NCI-H1436 treated with DMSO at 0.1 percent for 48 hours (cell line): ENCODE measurements at places on chromosomes 11 and 22.
A peak's percentile ranks its signal among the peaks of the same experiment; 100 is the strongest.

DNA sequence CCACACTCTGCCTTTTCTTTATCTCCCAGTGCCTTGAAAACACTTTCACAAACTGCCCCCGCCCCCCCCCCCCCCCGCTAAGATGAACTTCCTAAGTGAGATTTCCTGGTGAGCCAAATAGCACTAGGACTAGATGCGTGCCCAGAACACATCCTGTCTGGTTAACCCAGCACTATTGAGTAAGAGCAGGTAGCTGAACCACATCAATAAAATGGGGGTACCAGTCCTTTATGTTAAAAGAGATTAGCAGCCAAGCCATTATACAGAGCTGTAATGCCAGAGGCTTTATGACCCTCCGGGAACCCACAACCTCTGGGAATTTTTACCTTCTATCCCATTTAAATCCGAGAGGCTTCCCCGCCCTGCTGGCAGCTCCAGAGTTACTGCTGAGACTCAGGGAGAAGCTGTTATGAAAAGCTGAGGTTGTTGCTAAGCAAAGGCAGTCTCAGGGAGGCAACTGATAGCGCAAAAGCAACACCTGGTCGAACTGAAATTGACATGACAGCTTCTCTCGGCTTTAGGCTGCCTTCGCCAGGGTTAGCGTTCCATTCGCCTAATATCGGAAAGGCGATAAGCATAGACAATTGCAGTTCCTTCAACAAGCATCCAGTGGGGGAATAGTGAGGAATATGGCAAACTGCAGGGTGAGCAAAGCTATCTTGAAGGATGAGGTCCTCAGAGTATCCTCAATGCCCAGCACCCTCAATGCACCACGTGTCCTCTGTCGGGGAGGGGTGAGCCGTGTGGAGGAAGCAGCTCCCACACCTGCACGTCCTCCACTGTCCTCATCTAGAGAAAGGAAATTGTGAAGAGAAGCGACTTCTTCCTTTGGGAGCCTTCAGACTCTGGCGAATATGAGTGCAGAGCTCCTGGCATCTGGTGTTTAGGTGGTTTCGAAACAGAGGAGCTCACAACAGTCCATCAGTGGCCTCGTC, 977.0 kb downstream of the NTM start:
- DNase-seq: no peak

DNA sequence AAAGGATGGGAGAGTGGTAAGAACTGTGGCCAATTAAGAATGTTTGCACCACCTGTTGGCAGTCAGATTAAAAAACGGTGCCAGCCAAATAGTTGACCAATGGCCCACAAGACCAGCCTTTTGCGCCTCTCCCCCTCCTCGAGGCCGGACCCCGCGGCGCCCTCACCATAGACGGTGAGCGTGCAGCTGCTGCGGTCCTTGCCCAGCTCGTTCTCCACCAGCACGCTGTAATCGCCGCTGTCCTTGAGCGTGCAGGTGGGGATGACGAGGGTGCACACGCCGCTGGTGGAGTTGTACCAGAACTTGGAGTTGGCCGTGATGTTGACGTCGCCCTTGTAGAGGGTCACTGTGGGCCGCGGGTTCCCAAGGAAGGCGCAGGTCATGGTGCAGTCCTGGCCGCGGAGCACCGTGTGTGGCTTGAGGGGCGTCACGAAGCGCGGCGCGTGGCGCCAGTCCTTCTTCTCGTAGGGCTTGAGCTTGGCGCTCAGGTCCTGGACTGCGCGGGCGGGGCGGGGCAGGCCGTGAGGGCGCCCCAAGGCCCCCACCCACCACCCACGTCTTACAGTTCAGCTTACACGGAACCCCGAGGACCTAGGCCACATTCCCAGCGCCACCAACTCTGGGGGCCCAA, 7.2 kb downstream of the TMEM86A start:
- no peak for DNase-seq

DNA sequence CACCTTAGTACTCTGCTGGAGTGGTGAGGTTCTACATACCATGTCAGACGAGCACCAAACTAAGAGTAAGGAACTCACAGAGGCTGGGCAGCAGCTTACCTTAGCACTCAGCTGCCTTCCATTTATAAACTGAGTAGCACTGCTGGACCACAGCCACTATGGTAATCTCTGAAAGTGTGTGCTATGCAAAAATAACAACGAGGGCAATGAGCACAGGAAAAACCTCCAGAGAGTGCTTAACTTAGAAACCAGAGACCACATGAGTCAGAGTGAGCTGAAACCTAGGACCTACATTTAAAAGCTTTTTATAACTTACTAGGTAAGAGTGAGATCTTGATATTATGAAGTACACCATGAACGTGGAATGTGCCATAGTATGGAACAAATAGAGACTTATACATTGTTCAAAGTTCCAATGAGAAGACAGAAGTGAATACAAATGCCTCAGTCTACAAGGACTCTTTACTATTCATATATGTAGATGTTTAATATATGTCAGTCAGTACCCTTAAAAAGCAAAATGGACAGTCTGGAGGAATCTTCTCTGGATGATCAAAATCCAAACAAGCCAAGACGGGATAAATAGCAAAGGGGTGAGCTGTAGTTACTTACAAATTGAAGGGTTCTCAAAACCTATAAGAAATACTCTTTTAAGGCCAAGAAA, 17.2 kb upstream of the CD59 start:
- no peak for DNase-seq

DNA sequence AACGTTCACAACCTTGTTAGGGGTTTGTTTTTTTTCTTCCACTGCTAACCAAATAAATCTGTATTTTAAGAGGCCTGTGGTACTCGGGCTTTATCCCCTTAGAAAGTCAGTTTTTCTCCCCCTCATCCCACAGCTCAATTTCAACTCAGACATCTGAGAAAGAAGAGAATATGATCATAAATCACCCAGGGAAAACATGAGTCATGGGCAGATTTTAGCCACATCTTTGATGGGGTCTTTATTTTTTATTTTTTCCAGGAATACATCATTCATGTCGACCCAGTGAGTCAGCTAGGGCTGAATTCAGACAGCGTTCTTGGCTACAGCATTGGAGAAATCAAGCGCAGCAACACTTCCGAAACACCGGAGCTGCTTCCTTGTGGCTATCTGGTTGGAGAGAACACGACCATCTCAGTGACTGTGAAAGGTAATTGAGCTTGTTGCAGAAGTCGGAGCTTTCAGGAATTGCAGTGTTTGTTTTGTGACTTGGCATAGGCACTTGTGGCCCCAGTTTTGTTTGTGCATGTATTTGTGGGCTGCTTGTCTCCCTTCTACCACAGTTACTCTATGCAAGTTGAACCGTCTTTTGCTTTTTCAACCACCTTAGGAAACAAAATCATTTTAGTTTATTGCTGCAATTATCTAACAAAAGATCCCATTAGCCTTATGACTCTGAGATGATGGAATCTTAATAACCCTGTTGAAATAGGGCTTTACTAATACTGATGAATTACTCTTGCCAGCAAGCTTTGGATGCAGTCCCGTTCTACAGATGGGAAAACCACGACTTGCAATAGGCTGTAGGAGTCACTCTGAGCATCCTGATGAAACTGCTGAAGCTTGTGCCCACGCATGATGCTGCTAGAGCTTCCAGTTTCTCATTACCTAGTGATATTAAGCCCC, 62.7 kb downstream of the DBX1 start:
- DNase-seq: no peak

DNA sequence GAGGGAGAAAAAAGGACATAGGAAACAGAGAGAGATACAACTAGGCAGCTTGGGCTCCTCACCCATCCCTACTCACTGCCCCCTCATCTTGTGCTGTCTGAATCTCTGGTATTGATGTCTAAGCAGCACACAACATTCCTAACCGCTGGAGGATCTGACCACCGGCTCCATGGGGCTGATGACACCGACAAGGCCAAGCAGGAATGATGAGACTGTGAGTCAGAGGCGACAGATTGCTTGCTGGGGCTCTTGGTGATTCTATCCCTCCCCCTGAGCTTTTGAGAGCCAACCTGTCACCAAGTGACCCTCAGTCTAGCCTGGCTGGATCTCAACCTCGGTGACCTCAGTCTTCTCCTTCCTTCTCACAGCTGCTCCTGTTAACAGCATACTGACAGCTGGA, 13.8 kb downstream of the PAMR1 start:
- DNase-seq: no peak

GRCh38 chr11:70472240-70472639, 73.9 kb downstream of the CTTN start:
- DNase-seq: no peak

GRCh38 chr22:43862074-43862881, at the start of gene SULT4A1:
SULT4A1 (minus strand) TSS chr22:43862513; CDS start chr22:43862382, 131 bp downstream.
- no peak for DNase-seq

DNA sequence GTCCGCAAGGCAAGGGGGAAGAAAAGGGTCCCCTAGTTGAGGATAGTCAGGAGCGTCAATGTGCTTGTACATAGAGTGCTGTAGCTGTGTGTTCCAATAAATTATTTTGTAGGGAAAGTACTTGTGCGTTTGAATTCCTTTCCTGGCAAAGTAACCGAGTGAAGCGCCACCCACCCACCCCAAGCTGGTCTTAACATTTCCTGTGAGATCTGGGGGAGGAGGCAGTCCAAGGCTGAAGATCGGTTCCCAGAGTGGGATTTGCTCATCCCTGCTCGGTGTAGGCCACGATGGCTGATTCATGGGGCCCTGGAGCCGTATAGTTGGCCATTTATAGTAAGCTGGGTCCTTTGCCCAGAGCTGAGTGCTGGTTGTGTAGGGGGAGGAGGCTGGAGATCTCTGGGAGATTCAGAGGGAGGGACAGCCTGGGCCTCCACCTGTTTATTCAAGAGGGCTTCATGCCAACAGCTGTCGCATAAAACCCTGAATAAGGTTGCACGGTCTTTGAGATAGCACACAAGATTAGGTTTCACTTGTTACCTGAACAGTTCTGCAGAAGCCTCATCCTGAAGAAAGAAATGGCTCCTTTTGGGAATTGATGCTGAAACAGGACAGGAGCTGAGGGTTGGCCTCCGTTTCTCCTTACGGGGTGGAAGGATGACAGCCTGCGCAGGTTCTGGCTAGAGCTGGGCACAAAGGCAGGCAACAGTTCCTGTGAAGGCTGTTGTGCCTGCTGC, 2.4 kb downstream of the ATF4 start:
- DNase-seq: peak; percentile 38

GRCh38 chr22:33167998-33168790, 110.0 kb upstream of the SYN3 start:
- no peak for DNase-seq

DNA sequence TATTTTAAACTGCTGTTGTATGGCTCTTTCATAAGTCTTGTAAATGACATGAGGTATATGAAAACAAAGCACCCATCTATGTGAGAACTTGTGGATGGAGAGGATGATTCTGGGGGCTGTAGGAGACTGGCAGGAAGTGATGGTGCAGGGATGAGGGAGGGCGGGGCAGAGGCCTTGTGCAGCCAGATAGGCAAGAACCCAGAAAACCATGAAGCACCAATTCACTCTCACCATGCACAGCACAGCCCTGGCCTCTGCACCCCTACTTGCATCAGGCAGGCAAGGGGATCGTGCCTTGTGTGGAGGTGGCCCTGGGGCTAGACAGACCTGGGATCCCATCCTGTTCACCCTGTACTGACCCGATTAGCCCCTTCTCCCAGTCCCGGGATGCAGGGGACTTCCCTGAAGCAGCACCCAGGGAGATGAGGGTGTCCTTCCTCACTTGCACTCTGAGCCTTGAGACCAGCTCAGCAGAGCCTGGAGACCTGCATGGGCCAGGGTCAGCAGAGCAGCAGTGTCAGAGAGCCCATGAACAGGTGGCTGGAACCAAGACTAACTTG, 85.5 kb downstream of the MORC2 start:
- DNase-seq: no peak

- DNase-seq: no peak
Observed at GRCh38 chr11:115525531-115526006, 21.4 kb upstream of the CADM1 start.

DNA sequence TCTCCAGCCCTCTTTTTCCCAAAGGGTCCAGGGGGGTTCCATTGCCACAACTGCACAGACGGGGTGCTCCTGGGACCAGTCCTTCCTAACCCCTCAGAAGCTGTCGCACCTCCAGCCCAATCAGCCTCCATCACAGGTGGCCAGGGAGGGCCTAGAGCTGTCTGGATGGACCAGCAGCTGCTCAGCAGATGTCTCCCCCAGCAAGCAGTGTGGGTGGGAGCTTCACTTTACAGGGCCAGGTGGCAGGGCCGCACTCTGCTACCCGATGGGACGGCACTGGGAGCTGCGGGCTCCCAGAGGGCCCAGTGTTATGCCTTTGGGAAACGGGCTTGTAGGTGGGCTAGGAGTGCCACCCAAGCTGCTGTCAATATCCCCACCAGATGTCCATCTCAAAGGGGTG, 120.5 kb downstream of the DSCAML1 start:
- DNase-seq: no peak

- DNase-seq: no peak
Observed at GRCh38 chr22:48936391-48936790, 891.3 kb downstream of the BRD1 start.

- no peak for DNase-seq
Observed at GRCh38 chr22:22942511-22943329, 55.1 kb downstream of the IGLL5 start.

- no peak for DNase-seq
Observed at GRCh38 chr11:1128311-1129142, 29.2 kb upstream of the MUC5AC start.

DNA sequence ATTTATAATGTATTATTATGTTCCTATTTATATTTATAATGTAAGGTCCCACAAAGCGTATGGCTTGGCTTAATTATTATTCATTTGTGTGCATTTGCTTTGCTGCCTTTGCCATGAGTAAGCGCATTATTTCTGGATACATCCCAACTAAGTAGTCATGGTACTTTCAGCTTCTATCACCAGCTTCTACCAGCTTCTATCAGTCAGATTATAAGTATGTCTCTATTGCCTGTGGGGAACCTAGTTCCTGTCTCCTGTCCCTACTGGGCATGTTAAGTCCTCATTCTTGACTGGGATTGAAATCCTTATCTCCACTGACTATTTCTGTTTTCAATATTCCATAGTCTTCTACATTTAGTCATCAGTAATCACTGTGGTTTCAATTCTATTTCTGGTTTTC, 33.5 kb upstream of the OR10W1 start:
- DNase-seq: no peak

GRCh38 chr11:68827733-68828132, 14.0 kb downstream of the CPT1A start:
- no peak for DNase-seq

- DNase-seq: no peak
Observed at GRCh38 chr11:44529895-44530412, 35.5 kb upstream of the CD82 start.

DNA sequence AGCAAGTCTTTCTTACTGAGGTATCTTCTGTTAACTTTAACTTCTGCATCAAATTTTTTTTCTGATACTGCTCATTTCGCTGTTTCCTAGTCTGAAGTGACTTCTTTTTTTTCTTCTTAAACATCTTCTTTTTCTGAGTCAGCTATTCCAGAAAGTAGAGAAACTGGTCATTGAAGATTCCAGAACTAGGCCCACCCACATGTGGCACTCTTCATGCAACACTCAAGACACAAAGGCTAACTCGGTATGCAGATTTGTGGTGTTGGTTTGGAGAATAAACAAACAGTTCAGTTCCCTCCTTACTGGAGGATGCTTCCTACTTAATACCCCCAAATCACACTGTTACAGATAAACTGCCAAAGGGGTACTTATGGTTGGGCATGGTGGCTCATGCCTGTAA, 25.2 kb upstream of the MTCH2 start:
- DNase-seq: no peak

- no peak for DNase-seq
Observed at GRCh38 chr11:19605520-19606371, 106.9 kb upstream of the NAV2 start.
